ENCODE measurements at places on chromosomes 5 and 9. TPM values are rescaled to one million over a fixed set of nuclear protein-coding genes. Genes with fewer than 3 reads are reported as not detected.

The CD274 gene
- total RNA-seq: 9.4 TPM

The PCDHA7 gene
- 0.87 TPM for total RNA-seq

The SH3TC2 gene
- total RNA-seq: 1.0 TPM

GRCh38 chr9:32989660-32990059, 11.8 kb downstream of the APTX start:
- no peak for DNase-seq

DNA sequence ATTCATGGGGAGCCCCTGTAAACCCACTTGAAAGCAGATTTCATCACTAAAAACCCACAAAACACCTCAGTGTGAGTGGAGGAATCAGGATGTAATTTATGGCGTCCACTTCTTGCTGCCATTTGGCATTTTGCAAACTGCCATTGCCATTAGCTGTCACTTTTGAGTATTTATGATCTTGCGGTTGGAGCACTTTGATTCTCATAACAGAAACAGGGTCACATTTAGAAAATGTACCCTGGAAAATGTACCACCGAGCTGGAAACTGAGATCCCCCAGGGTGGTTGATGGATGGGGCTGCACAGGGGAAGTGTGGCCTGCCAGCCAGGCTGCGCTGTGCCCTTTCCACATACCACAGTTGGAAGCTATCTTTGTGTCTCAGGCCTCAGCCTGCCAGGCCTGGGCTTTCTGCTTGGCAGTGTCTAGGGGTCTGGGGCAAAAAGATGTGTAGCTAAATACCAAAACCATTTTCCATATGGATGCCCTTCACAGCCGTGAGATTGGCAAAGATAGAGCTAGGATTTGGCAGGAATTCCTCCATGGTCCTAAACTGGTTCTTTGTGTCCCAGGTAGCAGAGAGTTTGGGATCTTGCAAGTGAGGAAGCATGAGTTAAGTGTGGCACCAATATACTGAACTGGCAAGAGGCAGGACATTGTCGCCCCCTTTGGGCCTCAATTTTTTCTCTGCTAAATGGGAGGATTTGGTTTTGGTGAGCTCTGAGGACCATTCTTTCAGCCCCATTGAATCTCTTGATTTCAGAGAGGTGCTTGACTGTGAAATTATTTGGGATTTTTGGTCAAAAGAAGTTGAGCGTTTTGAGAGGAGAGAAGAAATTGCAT, 46.2 kb downstream of the GALNT10 start:
- no peak for DNase-seq

- peak; percentile 81 for DNase-seq
These were observed 54.5 kb downstream of the DIAPH1 start for GRCh38 chr5:141564216-141564692.

Data from left lung (tissue), 14 donors.